ENCODE measurements at places on chromosomes 4 and X. TPM values are rescaled to one million over a fixed set of nuclear protein-coding genes. Genes with fewer than 3 reads are reported as not detected.

Gene ETDB
- not detected for total RNA-seq

Gene NSUN7
- total RNA-seq = 1.6 TPM

Gene HHIP
- 143 TPM for total RNA-seq

Gene PAGE4
- not detected for total RNA-seq

Gene SOWAHB
- total RNA-seq = not detected

Gene ATP8A1
- 9.7 TPM for total RNA-seq

Gene MAGEA9B
- not detected for total RNA-seq

Gene ARMCX5
- total RNA-seq = 8.1 TPM

Gene PLK4
- total RNA-seq = 9.1 TPM

Gene CFAP47
- total RNA-seq = not detected

Gene GPR173
- 2.4 TPM for total RNA-seq

Gene SLC10A4
- total RNA-seq = not detected

Gene PHKA1
- total RNA-seq = 3.7 TPM

DNA sequence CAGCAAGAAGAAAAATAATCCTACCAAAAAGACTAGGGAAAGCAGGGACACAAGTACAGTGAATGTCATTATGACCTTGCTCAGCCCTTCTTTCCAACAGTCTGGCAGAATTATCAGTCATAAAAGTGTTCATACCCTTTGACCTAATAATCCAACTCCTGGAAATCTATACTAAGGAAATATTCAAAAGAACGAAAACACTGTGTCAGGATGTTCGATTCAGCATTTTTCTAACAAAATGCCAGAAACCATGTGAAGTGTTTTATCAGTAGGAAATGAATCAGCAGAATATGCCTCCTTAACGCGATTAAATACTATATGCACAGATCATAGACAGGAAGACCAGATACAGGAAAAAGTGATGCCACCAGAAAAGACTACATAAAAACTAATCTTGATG is 16.2 kb upstream of the S100G start:
- DNase-seq = no peak

- DNase-seq = no peak
These were observed 248.5 kb downstream of the ENOX2 start for GRCh38 chrX:130654409-130654950.

DNA sequence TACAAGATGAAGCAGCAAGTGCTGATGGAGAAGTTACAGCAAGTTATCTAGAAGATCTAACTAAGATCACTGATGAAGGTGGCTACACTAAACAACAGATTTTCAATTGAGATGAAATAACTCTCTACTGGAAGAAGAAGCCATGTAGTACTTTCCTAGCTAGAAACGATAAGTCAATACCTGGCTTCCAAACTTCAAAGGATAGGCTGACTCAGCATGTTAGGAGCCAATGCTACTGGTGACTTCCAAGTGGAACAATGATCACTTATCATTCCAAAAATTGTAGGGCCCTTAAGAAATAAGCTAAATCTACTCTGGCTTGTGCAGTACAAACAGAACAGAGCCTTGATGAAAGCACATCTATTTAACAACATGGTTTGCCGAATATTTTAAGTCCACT is 55.0 kb downstream of the FBXW7 start:
- DNase-seq = no peak

- DNase-seq = peak; percentile 18
These were observed 55.0 kb upstream of the PRDM5 start for GRCh38 chr4:120977435-120977997.

GRCh38 chr4:16722416-16722815 is 176.0 kb downstream of the LDB2 start:
- no peak for DNase-seq

- no peak for DNase-seq
These were observed 2.9 kb upstream of the GUF1 start for GRCh38 chr4:44675366-44675765.

DNA sequence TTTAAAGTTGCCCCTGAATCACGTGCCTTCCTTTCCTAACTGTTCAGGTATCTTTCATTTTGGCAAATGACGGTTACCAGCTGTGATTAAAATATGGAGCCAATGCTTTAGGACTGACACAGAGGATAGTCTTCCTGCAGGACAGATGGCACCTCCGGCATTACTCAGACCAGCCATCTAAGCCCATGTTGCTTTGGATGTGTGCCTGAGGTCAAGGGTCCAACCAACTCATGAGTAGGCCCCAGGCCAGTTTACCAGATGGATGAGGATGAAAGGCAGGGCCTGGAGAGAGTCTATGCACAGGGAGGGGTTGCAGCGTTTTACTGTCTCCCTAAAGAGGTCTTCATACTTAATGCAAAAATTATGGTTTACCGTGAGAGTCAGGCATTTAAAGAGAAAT is 174.0 kb upstream of the GATB start:
- no peak for DNase-seq

DNA sequence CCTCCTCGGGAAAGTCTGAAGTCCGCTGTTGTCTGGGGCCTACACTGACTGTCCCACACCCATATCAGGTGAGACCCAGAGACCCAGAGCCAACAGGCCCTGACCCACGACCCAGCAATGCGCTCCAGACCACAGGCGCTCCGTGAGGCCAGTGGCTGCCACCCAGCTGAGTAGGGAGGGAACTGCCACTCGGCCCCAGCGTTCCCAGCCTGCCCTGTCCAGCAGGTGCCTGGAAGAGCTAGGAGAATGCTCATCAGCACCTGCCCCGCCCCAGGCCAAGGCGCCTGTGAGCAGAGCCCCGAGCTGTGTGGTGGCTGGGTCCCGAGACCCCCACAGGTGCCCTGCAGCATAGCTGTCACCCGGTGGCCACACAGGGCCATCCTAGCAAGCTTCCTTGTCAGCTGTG is 2.7 kb downstream of the SPON2 start:
- DNase-seq = no peak

DNA sequence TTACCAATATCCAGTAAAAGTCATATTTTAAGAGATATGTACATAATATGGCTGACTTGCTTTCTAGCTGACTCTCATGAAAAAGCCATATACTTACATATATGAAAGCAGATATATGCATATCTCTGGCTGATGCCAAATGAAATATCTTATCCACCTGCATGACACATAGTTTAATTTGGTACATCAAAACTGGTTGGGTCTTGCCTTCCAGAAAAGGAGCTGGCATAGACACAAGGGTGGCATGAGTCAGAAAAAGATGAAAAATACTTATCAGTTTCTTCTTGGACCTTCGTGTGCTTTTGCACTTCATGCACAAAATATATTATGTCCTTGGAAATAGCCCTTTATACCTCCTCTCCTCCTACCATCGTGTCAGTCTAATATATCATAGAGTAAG is 32.1 kb downstream of the TIGD4 start:
- DNase-seq = no peak

GRCh38 chrX:37347420-37347819 is 1.7 kb upstream of the PRRG1 start:
- DNase-seq = no peak

- DNase-seq = no peak
These were observed 52.8 kb downstream of the GPC4 start for GRCh38 chrX:133362538-133362937.

GRCh38 chrX:15114743-15115566 is 154.9 kb downstream of the ASB9 start:
- no peak for DNase-seq

GRCh38 chr4:63529581-63530337 is 879.5 kb downstream of the TECRL start:
- no peak for DNase-seq

- DNase-seq = no peak
These were observed 4.5 kb downstream of the ANXA5 start for GRCh38 chr4:121692261-121692660.

DNA sequence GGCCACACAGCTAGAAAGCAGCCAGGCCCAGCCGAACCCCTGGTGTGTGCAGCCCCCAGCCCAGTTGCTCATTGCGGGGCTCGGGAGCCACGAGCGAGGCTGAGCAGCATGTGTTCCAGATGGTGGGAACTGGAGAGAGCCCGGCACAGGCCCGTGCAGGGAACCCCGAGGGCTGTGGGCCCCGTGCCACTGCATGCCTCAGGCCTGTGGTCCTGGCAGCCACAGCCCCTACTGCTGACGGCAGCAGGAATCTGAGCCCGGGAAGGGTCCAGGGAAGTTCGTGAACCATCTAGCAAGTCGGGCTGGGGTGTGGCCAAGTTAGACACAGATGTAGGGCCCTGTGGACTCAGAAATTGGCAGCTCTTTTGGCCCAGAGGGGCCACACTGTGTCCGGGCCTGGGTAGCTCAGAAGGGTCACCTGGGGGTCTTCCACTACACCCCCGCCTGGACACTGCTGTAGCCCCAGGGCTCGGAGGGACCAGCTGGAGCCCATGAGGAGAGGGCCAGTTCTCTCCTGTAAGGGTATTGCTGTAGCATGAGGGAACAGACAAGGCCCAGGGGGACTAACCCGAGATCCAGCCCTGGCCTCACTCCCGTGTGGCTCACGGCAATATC is 12.1 kb downstream of the HTRA3 start:
- DNase-seq = no peak

- DNase-seq = no peak
These were observed 114.4 kb upstream of the STOX2 start for GRCh38 chr4:183790661-183791060.

GRCh38 chr4:113576947-113577678 is 184.4 kb downstream of the CAMK2D start:
- DNase-seq = no peak

DNA sequence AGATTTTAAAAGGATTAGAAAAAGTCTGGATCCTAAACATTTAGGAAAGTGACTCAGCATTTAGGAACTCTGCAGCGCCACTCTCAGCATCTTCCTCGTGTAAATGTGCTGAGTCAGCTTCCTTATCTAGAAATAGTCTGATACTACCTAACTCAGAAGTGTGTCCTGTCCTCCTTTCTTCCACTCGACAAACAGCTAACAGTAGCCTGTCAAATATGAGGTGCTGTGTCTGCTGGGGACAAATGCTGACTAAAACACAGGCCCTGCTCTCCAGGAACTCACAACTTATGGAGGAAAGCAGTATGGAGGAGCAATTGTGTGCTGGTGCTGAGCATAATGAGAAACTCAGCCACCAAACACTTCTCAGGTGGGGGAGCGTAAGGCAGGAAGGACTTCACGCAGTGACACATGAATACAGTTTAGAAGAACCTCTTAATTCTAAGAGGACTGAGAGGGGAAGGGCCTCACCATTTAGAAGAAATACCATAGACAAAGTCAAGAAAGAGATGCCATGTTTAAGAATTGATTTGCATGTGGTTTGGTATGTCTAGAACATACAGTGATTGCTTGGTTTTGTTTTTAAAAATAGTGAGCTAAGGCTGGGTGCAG is 125.3 kb downstream of the SOWAHB start:
- no peak for DNase-seq

GRCh38 chr4:3361406-3361805 is 68.6 kb downstream of the RGS12 start:
- DNase-seq = no peak

DNA sequence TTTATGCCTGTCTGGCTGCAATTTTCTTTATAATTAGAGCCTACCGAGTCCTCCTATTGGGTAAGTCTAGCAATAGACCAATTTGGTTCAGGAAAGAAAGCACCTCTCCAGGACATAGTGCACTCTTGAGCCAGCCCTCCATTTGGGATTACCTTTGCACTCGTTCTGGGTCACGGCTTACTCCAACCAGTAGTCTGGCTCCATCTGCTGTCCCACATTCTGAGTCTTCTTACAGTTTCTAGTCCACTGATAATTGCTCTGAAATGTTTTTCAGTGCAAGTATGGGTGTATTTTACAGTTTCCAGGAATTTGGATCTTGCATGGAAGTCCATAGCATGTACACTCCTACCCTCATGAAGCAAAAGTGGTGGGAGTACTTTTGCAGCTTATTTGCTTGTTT is 34.8 kb upstream of the USP51 start:
- no peak for DNase-seq

DNA sequence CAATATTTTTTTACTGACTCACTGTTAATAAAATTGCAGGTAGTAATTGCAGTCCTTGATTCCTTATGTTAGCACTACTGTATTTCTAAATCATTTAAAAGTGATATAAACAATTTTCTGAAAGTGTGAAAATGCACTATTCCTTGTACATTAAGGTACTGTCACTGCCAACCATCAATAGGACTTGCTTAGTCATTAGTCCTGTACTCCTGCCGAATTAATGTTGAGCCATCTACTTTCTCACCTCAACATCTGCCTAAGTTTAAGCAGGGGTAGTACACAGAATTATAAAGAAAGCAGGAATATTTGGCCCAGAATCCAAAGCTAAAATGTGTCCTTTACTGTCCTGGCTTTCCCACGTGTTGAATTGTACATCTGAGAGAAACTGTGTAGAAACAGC is 87.0 kb upstream of the TRPC3 start:
- DNase-seq = no peak

- DNase-seq = no peak
These were observed 175.8 kb downstream of the FAM13A start for GRCh38 chr4:88881227-88881569.

GRCh38 chr4:57154926-57155325 is 44.7 kb upstream of the IGFBP7 start:
- no peak for DNase-seq

GRCh38 chr4:45062935-45063545 is 336.7 kb upstream of the GNPDA2 start:
- no peak for DNase-seq

DNA sequence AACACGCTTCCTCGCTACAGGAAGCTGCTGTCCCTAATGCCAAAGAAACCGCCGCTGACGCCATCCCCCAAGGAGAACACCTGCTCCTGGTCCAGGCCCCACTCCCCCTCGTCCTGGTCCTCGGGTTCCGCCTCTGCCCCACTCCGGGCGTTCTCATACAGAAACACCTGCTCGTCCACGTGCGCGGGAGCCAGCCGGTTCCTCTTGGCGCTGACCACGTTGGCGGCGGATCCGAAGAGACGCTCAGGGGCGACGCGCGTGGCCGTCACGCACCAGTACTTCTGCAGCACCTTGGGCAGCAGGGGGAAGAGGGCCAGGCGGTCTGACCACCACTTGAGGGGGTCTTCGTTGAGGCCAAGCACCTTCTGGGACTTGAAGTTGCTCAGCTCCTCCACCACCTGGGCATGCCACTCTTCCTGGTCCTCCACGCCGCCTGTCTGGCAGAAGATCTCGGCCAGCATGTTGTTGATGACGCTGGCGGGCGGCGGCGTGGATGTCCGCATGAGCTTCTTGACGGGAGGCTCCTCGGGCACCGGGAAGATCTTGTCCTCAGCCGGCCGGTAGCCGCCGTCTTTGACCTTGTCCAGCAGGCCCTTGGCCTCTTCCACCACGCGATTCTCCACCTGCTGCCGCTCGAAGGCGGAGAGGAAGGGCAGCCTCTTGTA is 12.0 kb downstream of the DHRSX start:
- DNase-seq = no peak

GRCh38 chrX:6941041-6941440 is 206.5 kb upstream of the STS start:
- DNase-seq = no peak

- no peak for DNase-seq
These were observed 37.7 kb upstream of the C4orf17 start for GRCh38 chr4:99473131-99473530.

GRCh38 chr4:3480528-3481112 is 17.5 kb downstream of the DOK7 start:
- DNase-seq = no peak

GRCh38 chr4:8828869-8829268 is 42.8 kb downstream of the HMX1 start:
- DNase-seq = no peak

GRCh38 chr4:127118681-127119080 is 514.1 kb upstream of the INTU start:
- no peak for DNase-seq

Data from glomerular endothelial cell (primary cell).